ENCODE measurements at places on chromosomes 2 and 18.

GRCh38 chr2:18083806-18084205 is 205.3 kb downstream of the KCNS3 start:
- DNase-seq: no peak

DNA sequence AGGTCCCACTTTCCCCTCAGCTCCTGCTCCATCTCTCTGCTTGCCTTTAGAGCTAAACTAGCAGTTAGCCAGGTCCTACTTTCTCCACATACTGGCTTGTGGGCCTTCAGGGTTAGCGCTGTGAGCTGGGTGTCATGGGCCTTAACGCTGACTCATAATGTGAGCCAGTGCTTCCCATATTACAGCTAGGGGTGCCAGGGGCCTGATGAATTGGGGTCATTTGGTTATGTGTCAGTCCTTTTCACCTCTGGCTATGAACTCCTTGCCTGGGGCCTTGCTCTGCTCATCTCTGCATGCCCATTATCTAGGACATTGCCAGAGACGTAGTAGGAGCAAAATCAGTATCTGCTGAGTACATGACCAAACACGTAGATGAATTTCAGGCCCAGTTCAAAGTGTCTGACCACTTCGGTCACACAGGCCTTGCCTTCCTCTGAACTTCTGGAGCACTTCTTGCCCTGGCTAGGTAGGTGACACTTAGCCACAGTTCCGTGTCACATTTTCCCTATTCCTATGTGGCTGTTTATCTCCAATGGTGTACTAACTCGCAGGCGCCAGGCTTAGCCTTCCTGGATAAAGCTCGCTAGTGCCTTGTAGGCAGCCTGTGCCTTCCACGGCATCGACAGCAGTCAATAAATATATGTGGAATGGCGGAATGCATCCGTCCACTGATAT is 103.2 kb upstream of the SIX3 start:
- no peak for DNase-seq

- DNase-seq: no peak
Measured at GRCh38 chr18:25420077-25420825, 68.3 kb upstream of the ZNF521 start.

- no peak for DNase-seq
Measured at GRCh38 chr2:211455216-211455841, 898.9 kb downstream of the CPS1 start.

- DNase-seq: no peak
Measured at GRCh38 chr18:37578886-37579513, 13.4 kb upstream of the CELF4 start.

DNA sequence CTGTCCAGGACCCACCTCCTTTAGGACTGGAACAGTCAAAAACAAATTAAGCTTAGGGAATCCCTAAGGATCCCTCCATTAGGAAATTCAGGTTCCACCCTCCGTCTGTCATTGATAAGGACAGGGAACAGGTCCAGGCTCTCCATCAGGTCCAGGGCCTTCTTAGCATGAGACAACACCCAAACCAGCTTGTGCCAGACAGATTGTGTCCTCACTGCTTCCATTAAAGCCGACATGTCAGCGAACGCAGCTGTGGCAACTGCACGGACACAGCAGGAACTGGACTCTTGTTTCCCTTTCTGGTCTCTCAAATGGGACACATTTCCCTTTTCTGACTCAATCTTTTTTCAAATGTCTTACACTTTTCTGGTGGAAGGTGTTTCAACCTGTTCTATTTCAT is 81.4 kb downstream of the BCL11A start:
- no peak for DNase-seq

DNA sequence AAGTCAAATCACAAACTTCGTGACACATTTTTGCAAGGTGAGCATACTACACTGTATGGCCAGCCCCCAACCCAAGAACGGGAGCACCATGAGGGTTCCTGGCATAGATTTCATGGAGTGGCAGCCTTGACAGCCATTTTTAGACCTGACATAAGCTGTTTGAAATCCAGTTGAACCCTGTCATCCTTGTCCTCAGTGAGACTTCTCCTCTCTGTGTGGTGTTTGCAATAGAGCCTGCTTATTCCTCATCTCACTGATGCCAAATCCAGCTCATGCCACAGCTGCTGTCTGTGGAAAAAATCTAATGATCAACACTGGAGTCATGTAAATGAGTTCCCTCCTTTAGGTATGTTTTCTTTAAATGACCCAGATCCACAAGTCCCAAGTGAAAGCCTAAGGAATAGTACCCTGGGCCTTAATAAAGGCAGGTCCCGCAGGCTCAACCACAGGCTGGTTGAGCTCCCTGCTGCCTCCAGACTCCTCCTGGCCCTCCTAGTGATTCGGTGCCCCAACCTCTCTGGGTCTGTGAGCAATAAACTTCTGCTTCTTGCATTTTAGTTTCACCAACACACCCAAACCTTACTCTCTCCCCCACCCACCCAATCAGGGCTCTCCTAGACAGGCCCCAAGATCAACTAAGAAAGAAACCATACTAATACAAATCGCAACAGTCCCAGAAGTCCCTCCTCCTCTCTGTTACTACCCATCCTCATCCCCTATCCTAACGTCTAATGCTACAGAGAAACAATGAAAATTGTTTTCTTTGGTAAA is 8.4 kb upstream of the CREG2 start:
- DNase-seq: no peak

DNA sequence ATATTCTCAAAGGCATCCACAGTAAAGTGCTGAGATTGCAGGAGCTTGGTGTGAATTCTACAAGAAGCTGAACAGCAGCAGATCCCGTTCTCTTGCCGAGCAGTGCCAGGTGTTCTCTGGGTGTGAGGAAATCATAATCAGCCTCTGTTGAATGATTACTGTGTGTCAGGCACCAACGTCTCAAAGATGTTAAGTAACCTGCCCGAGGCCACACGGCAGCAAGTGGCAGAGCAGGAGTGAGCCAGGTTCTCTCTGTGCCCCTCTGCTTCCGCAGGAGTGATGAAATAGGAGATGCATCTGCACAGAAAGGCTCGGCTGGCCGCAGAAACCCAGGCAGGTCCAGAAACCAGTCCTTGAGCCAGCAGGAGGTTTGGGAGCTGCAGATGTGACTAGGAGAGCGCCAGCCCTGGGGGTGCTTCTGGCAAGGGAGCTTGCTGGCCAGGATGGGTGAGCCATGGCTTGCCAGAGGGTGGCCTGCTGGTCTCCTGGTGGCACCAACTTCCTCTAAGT is 68.4 kb downstream of the COPS7B start:
- no peak for DNase-seq

DNA sequence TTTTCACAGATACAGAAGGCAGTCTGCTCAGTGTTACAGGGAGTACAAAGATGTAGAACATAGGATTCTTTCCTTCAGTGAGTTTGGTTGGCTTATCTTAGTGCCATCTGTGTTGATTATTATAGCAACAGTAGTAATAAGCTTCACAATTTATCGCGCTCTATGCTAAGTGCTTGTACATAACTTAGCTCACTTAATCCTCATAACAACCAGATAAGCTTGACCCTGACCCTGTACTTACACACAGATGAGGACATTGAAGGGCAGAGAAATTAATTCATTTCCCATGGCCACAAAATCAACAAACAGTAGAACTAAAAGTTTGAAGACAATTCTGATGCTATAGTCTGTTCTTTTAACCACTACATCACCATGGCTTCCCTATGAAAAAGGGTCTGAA is 121.8 kb downstream of the SPHKAP start:
- DNase-seq: no peak

- DNase-seq: no peak
Measured at GRCh38 chr2:65018141-65018582, 29.0 kb downstream of the SLC1A4 start.

DNA sequence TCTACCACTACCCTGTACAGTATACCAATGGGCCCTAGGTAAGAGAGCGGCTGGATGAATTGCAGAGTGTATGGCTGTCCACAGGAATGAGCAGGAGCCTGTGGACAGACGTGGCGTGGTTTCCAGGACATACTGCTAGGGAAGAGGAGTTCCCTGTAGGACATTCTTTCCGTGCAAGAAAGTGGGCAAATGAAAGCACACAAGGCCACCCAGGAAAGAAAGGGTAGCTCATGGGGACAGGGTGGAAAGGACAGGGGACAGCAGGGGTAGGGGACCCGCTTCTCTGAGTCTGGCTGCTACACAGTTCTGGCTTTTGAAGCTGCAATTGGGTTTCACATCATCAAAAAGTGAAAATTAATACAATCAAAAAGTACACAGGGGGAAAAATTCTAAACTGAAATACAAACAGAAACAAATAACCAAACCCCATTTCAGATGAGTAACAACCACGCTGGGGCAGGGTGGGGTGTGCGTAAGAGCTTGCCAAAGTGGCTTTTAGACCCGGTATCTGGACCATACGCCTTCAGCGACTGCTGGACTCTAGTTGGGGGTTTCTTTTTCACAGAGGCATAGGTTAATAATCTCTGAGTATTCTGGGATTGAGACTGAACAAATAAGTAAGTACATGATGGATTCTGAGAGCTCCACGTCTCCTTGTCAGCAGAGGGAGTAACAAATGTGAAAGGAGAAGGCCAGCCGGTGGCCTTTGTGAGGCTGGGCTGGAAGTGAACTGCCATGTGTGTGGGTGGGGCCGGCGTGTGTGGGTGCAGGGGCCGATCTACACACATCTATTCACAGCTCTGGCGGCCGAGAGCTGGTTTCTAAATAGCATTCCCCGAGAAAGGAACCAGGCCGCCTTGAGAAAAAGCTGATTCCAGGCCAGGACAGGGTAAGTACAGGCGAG is 84.0 kb downstream of the HDAC4 start:
- DNase-seq: peak; percentile 6

GRCh38 chr2:85501248-85501647 is 37.7 kb upstream of the MAT2A start:
- DNase-seq: no peak

GRCh38 chr2:197011801-197012641 is 85.5 kb upstream of the PGAP1 start:
- no peak for DNase-seq

- DNase-seq: no peak
Measured at GRCh38 chr2:153886833-153887232, 15.1 kb downstream of the GALNT13 start.

DNA sequence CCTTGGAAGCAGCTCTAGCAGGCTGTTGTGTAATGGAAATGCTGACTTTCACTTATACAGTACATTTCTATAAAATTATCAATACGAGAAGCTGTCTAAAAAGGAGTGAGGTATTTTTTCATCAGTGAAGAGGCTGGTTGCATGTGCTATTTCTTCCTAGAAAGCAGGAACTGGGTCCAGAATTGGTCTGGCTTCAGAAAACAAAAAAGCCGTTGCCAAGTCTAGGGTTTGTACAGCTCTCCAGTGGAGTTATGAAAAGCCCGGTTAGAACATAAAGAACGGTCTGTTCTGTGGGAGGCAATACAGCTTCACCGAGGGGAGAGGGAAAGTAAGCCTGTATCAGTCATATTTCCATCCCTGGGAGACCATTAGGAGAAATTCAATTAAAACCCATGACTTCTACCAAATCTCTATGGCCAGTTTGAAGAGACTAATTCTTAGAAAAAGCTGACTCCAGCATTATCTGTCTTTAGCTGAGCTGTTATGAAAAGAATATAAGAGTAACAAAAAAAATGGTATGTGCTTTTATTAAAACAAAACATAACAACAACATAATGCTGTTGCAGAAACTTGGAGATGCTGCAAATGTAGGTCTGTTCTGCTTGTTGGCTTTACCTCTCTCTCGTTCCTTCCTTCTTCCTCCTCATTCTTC is 217.0 kb downstream of the CMPK2 start:
- DNase-seq: no peak
